ENCODE measurements at places on chromosomes 7 and 10.

GRCh38 chr10:74752371-74753040 is 73.9 kb upstream of the KAT6B start:
- no peak for DNase-seq

DNA sequence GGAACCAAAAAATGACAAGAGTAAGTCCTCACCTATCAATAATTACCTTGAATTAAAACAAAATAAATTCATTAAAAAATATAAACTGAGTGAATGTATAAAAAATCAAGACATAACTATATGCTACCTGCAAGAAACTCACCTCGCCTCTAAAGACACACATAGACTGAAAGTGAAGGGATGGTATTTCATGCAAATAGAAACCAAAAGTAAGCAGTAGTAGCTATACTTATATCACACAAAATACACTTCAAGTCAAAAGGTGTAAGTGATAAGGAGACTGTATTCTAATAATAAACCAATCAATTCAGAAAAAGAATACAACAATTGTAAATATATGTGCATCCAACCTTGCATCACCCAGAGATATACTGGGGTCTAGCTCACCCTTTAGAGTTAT is 332.6 kb downstream of the SH2D4B start:
- DNase-seq = no peak

GRCh38 chr10:78139341-78139740 is 105.7 kb downstream of the RPS24 start:
- no peak for DNase-seq

DNA sequence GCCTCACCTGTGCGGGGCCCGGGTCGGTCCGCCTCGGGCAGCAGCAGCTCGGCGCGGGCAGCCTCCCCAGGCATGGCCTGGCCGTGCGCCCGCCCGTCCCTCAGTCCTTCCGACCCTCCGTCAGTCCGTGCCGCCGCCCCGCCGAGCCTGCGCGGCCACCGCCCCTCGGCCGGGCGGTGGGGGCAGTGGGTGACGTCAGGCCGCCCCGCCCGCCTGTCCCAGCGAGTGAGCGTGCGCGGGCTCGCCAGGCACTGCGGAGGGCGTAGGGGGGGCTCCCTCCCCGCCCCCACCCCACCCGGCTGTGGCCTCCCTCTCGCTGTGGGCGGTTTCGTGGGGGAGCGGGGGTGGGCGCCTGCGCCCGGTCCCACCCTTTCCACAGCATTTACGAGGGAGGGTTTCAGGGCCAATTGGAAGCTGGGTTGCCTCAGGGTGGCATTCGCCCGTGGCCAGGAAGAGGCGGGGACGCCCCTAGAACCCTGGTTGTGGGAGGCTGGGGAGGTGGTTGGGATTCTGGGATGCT is at the start of gene NACAD:
Gene NACAD, minus strand, starts transcription at position 149 of the 520 bp plus-strand sequence. Its CDS starts 75 bp downstream, at position 74.
- no peak for DNase-seq

- no peak for DNase-seq
Observed at GRCh38 chr7:1912593-1913465, 242.8 kb downstream of the ELFN1 start.

DNA sequence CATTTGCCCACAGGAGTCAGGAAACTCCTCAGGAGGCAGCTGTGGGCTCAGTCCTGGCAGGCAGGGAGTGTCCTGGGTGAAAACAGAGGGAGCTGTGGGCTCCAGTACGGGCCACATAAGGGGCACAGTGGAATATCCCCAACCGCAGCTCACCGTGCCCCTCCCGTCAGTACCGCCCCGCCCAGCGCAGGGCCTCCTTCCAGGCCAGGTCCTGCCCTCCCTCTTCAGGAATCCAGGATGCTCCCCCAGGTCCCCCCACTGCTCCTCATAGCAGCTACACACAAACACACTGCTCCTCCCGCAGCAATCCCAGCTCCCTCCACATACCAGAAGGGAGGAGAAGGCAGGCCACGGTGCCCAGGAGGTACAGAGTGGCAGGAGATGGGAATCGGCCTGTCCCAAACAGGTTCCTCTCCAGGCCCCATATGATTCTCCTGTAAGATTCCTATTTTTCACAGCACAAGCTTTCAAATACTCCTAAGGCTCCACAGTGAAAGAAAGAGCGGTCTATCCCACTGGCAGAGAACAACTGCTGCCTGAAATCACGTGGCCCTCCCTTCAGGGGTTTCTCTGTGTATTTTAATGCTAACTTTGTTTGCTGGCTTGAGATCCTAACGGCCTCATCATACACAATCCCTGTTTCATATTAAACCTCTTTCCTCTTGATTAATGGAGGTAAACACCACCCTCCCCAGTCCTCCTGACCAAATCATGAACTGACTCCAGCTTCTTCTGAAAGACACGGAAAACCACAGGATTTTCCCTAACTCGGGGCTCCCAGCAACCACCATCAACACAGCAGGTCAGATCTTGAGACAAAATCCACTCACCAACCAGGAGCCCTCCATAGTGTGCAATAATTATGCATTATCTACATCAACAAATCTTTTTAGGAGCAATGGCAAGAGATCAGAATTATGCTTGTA is 178.7 kb downstream of the TNS3 start:
- DNase-seq = no peak

DNA sequence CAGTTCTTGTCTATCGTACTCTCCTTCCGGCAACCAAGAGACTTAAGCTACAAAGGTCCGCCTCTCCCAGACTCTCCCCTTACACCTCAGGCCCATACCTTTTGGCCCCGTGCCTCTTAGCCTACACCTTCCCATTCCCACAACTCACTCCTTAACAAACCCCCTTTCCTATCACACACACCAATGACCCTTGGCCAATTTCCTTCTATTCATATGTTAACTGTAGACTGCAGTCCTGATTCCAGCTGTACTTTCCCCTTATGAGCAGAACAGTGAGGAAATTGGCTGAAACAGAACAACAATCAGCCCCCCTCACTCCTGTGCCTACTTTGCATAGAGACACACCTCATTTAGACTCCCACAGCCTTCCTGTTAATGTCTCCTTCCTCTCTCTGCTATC is 1.4 kb upstream of the TMEM139 start:
- DNase-seq = no peak

DNA sequence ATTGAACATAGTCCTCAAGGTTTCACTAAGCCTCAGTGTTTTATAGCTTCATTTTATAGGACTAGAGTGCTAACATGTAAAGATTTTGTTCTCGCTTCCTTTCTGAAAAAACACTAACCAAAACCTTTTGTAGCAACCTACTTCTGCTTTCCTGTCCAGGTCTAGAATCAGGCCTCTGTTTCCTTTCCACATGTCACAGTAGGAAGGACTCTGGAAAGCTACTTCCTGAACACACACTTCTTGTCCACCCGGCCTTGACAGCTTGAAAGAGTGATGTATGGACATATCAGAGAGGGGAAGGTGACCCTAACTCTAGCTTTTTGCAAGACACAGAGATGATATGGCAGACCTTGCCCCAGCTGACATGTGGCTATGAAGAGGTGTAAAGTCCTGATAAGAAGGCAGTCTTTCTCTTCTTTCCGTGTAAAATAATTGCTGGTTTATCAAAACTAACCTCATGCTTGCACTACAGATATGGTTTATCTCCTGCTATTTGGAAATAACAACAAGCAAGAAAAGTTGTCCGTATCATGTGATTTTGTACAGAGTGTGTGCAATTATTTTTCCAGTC is 175.4 kb downstream of the SKAP2 start:
- no peak for DNase-seq

- DNase-seq = no peak
Observed at GRCh38 chr7:47809387-47809786, 138.9 kb downstream of the PKD1L1 start.

- DNase-seq = no peak
Observed at GRCh38 chr10:33382921-33383713, 48.6 kb upstream of the NRP1 start.

DNA sequence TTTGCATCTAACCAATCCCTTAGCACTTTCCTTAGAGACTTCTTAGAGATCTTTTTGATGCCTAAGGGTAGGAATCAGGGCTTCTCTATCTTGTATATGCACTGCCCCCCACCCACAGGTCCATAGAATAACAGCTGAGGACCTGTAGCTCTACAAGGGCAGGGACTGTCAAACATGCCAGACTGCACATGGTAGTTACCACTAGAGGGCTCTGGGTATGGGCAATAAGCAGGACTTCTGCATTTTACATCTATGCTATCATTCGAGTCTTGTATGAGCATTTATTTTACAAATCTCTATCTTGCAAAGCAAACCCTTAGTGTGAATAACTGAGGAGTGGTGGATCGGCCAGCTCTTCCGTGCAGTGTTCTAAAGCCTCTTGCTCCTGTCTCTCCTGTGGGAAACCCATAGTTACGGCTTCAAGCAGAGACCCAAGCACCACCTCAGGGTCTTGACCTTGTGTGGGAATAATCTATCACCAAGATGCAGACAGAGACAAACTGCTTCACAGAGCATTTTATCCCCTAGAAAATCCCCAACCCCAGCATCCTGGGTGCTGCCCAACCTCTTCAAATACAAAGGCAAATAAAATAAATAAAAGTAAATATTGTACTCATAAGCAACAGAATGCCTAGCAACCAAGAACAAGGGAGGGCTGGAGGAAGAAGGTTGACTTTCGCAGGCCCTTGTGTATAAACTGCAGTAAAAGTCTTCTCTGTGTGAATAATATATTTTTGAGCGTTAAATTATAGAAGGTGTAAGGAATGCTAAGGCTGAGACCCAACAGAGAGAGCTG is 219.3 kb downstream of the WDR11 start:
- no peak for DNase-seq

All from stimulated activated CD4-positive, alpha-beta T cell treated with anti-CD3 and anti-CD28 coated beads, TNF-alpha, amount 100 ng/mL, for 1 hour (primary cell).